ENCODE measurements at places on chromosomes 7 and 10.

DNA sequence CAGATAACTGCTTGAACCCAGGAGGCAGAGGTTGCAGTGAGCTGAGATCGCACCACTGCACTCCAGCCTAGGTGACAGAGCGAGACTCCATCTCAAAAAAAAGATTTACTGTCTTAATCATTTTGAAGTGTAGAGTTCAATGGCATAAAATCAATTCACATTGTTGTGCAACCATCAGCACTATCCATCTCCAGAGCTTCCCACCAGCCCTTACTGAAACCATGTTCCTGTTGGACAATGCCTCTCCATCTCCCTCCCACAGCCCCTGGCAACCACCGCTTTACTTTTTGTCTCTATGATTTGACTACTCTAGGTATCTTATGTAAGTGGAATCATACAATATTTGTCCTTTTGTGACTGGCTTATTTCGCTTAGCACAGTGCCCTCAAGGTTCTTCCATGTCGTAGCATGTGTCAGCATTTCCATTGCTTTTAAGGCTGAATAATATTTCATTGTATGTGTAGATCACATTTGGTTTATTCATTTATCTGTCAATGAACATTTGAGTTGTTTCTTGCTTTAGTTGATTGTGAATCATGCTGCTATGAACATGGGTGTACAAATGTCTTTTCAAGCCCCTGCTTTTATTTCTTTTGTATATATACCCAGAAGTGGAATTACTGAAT lies 33.1 kb downstream of the NACAD start:
- DNase-seq = no peak

GRCh38 chr10:127117125-127117524 lies 79.3 kb downstream of the INSYN2A start:
- no peak for DNase-seq

- DNase-seq = no peak
These were observed 42.9 kb upstream of the FGL2 start for GRCh38 chr7:77242554-77242953.

DNA sequence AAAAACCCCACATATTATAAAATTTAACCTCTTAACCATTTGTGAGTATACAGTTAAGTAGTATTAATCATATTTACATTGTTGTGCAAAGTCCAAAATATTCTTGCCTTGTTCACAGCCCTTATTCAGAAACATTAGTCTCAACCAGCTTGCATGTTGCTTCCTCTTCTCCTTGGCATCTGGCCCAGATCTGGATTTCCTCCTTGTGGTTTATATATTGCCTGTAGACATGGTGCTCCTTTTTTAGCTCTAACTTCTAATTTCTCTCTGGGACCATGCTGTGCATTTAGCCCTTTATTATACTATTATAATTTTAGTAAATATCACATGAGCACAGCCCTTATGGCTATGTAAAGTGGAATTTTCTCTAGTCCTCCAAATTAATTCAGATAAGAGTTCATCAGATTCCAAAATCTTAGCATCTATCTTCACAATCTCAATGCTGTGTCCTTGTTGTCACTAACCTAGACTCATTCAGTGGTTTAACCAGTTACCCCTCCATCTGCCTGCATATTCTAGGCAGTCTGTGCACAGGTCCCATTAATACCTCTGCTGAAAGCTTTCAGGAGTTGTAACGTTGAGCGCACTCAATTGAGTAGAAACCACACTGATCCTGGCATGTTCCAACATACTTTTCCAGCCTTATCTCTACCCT lies 7.9 kb downstream of the CPED1 start:
- peak; percentile 56 for DNase-seq

DNA sequence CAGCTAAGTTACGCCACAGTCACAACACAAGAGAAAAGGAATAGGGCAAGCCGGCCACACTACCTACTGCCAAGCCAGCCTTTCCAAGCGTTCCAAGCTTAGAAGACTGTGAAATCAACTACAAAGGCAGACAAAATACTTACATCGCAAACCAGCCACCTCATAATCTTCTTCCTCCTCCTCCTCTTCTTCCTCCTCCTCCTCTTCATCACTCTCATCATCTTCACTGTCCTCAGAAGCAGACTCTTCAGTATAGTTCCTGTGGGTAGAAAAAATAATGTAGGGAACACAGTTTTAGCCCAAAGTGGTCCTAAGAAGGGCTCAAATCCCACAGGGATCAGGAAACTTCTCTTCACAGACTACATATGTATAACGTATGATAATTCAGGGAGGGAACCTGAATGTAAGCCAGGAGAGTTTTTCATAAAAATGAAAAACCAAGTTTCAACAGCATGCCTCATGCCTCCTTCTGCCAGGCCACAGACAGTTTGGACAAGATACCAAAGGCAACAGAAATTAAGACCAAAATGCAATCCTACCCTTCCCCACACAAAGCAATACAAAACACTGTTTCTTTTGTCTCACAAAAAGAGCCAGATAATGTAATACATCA lies 13.6 kb downstream of the FZD9 start:
- DNase-seq = no peak

DNA sequence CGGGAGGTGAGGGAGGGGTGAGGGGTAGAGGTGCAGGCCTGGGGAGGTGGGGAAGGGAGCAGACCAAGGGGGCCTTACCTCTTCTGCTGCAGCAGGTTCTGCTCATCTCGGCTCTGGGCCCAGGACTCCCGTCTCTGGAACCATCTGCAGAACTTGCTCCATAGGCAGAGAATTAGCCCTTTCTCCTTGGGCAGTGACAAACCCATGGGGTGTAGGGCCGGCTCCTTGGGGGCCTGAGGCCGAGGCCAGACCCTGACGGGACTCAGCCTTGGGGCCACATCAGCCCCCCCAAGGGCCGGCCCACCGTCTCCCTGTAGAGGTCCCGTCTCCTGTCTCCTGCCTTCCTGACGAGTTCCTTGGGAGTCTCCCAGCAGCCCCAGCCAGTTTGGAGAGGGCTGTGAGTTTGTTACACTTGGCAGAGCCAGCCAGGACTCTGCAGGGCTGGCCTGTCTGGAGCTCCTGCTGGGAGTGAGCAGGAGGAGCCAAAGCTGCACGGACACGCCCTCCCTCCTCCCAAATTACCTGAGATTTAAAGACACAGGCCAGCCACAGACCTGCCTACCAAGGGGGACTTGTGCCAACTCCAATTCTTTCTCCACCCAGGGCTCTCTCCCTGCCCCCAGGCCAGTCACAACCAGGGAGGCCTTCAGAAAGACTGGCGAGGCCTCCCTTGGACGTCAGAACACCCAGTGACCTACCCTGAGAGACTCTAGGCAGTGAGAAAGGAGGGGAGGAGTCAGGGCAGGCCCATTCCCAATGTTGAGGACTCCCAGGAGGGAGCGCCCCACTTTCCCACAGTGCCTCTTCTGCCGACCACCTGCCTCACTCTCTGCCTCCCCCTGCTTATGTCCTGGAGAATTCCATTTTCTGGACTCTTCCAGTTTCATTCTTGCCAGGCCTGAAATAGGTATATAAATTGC lies at the start of gene TRPV6:
TRPV6 (minus strand) TSS at position 435 of the 920 bp plus-strand sequence.
- DNase-seq = no peak

- no peak for DNase-seq
These were observed 93.5 kb downstream of the AKAP9 start for GRCh38 chr7:92034116-92034515.

DNA sequence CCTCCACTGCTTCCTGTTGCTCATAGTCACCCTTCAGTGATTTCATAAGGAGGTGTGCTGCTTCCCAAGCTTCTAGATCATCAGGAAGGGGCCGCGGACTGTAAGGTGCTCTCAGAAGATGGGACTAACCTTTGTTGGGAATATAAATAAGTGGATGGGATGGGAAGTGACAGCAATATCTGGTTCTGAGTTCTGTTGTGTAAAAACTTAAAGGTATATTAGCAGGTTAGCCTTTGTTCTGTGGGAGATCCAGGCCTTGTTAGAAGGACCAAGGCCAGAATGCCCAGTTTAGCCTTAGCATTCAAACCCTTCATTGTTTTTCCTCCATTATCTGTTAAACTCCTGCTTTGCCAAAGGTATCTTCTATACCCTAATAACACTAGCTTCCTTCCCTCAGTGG lies 12.4 kb downstream of the BUB3 start:
- no peak for DNase-seq
